ENCODE measurements at places on chromosomes 6 and 20.

GRCh38 chr6:24646771-24647170, 780 bp upstream of the KIAA0319 start:
- DNase-seq: no peak

DNA sequence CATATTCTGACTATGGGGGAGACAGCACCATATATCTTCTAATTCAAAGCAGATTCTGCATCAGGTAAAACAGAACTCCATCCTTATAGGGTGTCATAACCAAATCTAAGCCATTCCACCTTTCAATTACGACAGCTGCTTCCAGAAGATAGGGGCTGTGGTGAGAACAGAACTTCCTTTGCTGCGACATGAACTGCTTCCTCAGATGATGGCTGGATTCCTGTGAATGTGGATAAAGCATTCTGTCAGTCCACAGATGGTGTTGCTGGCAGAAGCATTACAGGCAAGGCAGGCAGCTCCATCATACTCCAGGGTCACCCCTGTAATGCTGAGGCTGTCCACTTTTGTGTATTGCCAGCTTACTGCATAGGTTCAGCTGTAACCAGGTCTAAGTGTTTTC, 172.1 kb upstream of the PROKR2 start:
- DNase-seq: peak; percentile 5

DNA sequence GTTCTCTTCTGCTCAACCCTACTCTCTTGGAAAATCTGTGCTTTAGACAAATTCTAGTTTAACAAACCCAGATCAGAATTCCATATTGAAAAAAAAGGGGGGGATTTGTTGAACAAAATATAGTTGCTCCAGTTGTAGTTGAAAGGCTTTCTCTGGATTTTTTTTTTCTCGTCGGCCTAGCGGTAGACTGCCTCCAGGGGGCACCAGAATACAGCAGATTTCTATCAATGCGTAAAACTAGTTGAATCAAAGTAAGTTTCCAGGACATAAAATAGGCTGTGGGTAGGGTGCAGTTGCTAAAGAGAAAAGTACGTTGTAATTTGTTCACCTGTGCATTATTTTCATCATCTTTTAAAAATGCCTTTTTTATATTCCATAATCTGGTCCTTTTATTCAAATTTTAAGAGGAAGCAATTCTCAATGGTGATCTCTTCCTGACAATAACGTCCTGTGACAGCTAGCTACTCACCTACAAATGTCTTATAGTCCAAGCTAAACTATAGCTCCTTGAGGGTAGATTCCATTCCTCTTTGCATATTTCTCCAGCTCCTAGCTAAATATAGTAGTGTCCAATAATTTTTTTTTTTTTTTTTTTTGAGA, 105.4 kb downstream of the PERP start:
- no peak for DNase-seq

DNA sequence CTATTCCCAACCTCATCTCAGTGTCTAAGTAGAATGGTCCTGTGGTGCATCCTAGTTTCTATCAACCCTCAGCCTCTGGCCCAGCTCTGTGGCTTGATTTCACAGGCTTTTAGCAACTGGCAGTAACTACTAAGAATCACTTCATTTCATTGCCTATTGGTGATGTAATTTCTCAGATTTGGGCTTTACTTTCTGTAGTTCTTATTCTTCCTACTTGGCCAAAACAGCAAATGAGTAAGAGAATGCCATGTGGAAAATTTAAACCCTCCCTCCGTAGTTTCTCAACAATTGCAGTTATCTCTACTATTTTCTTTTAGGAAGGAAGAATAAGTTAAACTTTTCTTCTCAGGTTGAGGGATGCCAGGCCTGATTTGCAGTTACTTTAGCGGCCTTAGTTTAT, 387.3 kb downstream of the CDKAL1 start:
- DNase-seq: no peak

DNA sequence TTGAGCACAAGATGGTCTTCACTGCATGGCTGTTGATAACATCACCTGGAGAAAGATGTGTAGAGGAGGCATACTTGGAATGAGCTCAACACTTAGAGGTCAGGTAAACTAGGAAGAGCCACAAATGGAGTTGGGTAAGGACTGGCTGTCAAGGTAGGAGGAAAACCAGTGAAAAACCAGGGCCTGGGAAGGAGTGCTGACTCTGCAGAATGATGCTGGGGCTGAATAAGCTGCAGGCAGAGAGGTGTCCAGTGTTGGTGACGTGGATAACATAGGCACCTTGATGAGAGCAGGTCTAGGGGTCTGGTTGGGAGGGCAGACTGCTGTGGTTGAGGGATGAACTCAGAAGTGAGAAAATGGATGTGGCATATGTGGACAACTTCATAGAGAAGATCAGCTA, 160.2 kb downstream of the CARMIL1 start:
- DNase-seq: no peak

DNA sequence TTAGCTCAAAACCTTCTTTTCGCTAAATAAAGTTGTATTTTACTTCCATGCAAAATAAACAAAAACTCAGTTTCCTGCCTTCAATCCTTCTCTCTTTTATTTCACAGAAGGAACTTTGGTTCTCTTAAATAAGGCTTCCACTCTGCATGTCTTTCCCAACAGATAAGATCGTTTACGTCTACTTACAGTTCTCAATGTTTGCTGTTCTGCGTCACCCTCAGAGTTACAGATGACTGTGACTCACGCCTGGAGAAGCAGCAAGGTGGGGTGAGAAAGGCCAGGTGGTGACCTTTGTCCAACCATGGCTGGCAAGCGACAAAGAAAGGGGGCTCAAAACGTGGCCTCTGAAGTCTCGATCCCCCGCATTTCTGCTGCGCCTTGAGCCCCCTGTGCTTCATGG, 51.4 kb upstream of the RPS6KA2 start:
- DNase-seq: no peak

DNA sequence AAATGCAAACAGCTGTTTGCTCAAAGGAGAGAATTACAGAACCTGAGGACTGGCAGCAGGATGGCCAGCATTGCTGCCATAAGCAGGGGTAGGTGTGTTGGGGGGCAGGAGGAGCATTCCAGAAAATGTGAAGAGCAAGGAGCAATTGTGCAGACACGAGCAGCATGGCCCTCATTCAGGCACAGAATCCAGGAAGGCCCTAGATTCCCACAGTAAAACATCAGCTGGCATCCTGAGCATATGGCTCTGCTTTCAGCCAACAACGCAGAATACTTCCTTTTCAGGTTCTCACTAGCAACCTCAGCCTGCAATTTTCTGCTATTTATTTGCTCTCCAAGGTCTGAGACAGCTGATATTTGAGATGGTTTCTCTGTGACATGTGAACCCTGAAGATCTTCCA, 243.4 kb upstream of the POU3F2 start:
- DNase-seq: no peak

DNA sequence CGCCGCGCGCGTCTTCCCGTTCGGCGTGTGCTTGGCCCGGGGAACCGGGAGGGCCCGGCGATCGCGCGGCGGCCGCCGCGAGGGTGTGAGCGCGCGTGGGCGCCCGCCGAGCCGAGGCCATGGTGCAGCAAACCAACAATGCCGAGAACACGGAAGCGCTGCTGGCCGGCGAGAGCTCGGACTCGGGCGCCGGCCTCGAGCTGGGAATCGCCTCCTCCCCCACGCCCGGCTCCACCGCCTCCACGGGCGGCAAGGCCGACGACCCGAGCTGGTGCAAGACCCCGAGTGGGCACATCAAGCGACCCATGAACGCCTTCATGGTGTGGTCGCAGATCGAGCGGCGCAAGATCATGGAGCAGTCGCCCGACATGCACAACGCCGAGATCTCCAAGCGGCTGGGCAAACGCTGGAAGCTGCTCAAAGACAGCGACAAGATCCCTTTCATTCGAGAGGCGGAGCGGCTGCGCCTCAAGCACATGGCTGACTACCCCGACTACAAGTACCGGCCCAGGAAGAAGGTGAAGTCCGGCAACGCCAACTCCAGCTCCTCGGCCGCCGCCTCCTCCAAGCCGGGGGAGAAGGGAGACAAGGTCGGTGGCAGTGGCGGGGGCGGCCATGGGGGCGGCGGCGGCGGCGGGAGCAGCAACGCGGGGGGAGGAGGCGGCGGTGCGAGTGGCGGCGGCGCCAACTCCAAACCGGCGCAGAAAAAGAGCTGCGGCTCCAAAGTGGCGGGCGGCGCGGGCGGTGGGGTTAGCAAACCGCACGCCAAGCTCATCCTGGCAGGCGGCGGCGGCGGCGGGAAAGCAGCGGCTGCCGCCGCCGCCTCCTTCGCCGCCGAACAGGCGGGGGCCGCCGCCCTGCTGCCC, 1.1 kb downstream of the SOX4 start:
- DNase-seq: peak; percentile 92

DNA sequence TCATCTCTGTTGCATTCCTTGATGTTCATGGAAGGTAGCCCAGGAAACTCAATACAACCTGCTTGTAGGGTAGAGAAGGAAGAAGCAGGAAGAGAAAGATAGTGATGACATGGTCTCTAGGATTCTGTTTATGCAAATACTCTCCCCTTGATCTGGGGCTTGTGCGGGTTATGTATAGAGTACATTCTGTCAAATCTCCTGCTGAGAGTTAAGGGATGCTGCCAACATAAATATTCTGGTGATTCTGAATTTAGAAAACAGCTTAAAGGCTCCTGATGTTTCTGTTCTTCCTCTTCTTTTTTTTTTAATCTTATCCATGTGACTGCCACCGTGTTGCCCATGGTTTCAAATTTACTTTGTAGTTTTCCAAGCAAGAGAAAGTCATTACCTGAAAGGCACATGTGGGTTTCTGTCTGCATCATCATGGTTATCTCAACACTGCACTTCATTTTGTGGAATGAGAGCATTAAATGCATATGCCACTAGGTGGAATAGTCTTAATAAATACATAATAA, 150.6 kb downstream of the RPS12 start:
- no peak for DNase-seq

DNA sequence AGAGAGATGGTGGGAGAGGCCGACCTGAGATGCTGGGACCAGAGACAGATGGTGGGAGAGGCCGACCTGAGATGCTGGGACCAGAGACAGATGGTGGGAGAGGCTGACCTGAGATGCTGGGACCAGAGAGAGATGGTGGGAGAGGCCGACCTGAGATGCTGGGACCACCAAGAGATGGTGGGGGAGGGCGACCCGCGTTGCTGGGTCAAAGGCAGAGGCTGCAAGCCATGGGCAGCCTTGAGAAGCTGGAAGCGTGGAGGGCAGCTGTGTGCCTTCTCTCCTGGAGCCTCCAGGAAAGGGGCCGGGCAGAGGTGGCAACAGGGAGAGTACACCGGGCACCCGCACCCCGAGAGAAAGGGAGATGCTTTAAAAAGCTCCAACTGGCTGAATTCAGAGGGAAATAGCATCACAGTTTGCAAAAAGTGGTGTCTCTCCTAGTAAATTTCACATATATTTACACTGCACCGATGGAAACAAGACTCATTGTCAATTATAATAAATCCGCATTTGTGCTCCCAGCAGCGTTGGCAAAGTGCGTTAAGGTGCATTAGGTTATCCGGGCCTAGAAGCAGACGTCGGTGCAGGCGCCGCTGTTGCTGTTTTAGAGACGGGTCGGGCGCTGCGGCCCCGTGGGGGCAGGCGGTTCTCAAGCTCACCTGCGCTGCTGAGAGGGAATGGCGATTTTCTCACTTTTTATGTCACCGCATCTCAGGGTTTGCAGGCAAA, 132.4 kb downstream of the DLL1 start:
- DNase-seq: no peak

DNA sequence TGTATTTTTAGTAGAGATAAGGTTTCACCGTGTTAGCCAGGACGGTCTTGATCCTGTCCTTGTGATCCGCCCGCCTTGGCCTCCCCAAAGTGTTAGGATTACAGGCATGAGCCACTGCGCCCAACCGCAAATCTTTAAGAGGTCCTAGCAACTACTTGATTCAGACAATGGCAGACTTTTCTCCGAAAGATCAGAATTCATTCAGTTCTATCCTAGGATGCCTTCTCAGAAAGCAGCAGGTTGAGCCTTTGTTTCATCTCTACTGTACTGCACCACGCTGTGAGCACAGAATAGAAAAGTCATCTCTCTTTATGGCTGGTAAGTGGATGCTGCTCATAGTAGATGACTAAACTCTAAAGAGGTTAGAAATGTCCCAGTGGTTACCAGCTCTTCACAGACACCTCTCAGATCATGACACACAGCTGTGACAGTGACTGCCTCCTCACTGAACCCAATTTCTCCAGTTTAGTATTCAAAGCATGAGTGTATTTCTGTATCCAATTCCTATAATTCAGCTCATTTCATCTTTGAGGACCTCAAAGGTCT, 6.0 kb upstream of the HSF2 start:
- no peak for DNase-seq

DNA sequence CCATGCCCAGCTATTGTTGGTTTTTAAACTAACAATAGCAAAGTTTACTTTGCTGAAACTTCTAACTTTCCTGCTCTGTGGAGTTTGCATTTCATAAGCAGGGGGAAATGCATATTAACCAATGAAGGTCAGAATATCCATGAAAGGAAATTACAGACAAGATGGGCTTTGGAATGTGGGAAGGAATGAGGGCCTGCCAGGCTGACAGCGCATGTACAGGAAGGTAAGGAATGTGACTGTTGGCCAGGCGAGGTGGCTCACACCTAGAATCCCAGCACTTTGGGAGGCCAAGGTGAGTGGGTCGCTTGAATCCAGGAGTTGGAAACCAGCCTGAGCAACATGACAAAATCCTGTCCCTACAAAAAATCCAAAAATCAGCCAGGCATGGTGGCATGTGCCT, 49.6 kb downstream of the CDK5RAP1 start:
- no peak for DNase-seq

DNA sequence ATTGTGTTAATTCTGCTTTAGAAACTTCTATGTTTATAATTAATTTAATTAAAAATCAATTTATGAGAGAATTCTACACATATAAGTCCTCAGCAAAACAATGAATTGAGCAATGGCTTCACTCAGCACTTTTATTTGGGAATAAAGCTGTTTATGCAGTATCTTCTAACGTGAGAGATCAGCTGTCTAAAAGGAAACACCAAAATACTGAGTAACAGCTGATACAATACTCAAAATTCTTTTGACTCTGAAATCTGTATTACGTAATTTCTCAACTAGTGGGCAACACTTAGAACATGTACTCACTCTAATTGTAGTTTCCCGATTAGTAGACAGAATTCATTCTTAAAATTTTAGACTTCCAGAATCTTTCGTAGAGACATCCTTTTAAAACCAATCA, 49.8 kb downstream of the MAP3K7 start:
- no peak for DNase-seq

- no peak for DNase-seq
Measured at GRCh38 chr6:106702451-106703110, 73.2 kb downstream of the QRSL1 start.

DNA sequence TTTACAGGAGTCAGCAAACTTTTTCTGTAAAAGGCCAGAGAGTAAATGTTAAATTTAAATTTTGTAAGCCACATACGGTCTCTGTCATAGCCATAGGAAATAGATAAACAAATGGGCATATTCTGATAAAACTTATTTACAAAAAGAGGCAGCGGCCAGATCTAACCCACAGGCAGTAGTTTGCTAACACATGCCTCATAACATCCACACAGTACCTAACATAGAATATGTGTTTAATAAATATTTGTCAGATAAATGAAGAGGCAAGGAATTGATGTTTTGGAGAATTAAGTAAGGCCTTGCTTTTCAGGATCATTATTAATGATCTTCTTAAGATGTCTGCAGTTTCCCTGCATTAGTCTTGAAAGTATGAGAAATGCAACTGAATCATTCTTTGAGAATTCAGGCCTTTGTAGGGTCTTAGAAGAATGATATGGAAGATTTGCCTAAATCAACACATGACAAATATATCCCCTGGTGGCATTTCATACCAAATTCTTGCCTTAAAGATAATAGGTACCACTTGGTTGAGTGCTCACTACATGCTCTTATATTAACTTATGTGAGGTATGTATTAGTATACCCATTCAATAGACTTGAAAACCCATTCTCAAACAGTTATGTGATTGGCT, 39.3 kb upstream of the TRAM2 start:
- no peak for DNase-seq

- no peak for DNase-seq
Measured at GRCh38 chr6:73879501-73880293, 183.7 kb downstream of the CD109 start.

GRCh38 chr20:56925831-56926170, 296.7 kb downstream of the TFAP2C start:
- no peak for DNase-seq

Measured in posterior cingulate gyrus (tissue), 11 donors.